ENCODE measurements at places on chromosomes 16 and 17.

GRCh38 chr17:7443499-7444485, 1.1 kb upstream of the CHRNB1 start:
- DNase-seq, result no peak

DNA sequence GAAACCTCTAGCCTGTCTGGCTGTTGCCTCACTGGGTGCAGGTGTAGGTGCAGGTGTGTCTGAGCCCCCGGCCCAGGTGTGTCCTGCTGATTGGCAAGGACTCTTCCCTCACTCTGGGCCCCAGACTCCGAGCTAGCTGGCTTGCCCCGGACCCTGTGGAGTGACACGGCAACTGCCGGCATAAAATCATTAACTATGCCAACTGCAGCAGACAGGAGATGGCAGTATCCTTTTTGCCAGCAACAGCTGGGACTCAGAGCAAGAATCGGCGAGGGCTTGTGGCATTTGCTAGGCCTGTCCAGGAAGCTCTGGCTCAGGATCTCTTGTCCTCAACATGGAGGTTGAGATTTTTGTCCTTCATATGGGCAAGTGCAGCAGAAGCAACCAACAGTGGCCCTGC, 20.8 kb downstream of the CIAPIN1 start:
- DNase-seq, result no peak

DNA sequence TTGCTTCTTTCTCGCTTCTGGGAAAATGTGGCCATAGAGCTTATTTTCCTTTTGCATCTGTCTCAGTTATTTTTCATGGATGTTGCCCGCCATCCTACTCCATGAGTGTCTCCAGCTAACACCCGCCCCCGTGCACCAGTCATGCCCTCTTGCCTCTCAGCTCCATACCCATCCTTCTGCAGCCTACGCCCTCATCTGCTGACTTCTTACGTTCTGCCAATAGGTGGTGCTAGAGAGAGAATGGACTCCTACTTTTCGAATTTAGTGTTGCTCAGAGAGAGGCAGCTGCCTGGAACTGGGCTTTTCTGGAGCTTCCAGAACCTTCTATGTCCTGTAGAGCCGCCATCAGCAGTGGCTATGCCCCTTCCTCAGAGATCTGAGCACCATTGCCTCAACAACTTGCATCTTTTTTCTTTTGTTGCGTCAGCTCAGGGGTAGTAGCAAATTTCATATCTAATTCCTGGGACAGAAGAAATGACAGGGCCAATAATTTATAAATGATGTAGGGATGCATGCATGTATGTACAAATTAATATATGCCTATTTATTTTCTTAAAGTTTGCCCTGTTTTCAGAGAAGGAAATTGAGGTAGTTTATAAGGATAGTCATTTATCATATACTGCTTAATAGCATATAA, 119.7 kb upstream of the MYOCD start:
- peak; percentile 20 for DNase-seq

DNA sequence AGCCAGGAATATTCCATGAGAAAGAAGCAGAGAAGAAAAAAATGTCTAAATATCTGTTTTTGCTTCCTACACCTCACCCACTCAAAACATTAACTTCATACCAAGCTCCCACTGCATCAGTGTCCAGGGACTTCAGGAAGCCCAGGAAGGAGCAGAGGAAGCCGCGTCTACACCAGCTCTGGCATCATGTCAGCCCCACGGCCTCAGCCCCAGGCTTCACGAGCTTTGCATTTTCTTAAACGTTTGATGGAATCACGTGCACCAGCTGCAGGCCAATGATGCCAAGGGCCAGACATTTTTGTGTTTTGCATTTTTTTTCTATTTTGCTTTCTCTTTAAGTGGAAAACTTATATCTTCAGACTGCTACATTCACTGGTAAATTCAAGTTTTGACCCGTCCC, 48.6 kb downstream of the CDRT4 start:
- no peak for DNase-seq

GRCh38 chr16:976389-976931, 5.1 kb upstream of the SOX8 start:
- DNase-seq, result no peak

GRCh38 chr16:89192956-89193575, 7.3 kb downstream of the SLC22A31 start:
- DNase-seq, result no peak

- no peak for DNase-seq
These were observed 181.1 kb downstream of the SOX9 start for GRCh38 chr17:72301887-72302286.

DNA sequence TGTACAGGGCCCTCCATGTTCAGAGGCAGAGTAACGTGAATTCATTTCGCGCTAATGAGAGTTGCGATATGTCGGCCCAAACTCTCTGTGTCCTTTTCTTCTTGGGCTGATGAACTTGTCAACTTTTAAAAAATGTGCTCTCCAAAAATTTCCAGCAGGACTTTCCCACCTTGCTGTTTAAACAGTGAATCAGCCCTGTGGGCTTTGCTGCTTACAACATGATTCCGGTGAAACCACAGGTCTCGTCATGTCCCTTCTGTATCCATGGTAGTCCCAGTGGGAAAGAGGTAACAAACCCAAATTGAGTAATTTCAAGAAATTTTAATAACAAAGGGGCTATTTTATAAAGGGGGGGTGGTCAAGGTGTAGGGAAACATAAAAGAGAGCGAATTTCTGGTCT, 612.9 kb downstream of the MAF start:
- DNase-seq, result no peak

DNA sequence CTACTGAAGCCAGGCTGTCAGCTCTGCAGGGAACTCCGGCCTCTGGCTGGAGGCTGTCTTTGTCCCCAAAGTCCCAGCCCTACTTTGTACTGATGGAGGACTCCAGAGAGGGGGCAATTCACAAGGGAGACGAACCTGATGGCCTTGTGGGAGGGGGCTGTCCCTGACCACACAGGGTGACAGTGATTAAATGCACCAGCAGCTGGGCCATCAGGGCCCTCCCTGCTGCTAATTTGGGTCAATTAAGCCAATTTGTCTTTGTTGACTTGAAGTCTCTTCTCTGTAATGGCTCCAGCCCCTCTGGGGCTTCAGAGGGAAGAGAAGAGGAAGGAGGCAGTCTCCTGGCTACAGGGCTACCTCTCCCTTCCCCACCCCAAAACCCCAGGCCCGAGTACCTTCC, 22.0 kb downstream of the TMEM132E start:
- no peak for DNase-seq

DNA sequence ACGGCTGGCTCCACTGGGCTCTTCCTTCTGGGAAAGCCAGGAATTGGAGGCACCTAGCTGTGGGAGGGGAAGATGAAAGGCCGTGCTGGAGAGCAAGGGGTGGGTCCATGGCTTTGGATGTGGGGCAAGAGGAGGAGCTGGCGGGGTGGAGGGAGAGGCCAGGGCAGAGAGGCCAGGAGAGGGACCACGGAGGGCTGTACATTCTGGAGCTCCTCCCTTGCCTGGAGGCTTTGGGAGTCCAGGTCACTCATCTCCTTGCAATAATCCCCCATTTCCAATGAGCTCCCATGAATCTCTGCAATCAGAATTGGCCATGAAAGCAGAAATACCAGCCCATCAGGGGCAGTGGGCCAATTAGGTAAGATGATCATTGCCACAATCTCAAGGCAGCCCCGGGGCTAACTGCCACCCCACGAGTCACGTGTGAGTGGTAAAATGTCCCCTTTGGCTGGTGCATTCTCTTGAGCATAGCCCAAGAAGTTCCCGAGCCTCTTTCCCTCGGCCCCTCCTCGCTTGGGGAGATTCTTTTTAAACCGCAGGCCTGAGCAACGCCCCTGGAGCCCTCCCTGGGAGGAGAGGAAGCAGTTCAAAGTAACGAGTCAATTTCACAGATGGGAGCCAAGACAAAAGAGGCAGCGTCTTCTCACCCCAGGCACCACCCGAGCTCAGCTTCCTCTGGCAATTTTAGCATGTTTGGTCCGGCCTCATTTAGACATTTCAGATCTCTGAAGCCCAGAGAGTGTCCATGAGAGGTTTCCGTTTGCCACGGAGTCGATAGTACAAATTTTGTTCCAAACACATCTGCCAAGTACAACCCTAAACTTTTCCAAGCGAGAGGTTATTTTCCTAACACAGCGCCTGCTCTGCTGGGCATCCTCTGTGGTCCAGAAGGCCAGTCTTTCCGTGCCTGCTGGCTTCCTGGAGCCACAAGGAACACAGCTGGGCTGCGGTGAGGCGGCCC, 13.4 kb downstream of the RTN4RL1 start:
- no peak for DNase-seq

DNA sequence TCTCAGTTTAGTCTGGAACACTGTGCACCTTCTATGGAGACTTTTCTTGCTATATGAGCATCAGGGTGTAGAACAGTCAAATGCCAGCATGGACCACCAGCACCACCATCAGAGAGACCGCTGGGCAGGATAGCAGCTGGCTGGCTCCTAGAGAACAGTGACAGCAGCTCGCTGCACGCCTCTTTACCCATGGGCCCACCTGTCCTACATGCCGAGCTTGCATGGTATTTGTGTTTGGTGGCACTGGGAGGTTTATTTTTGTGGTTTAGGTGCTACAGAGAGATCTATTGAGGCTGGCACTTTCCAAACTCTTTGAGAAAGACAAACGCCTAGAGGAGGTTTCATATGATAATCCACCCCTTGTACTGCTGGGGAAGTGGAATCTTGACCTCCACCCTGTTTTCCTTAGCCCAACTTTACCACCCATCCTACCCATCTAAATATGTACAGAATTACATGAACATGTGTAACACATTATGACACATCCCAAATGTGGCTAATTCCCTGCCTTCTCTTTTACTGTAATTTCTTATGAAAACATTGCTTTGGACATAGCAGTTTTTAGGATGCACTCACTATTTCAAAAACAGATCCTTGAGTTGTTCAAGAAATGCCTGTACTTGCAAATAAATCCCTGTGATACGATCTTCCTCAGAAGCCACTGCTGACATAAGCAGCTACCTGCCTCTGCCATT, 46.3 kb downstream of the COG7 start:
- DNase-seq, result no peak

DNA sequence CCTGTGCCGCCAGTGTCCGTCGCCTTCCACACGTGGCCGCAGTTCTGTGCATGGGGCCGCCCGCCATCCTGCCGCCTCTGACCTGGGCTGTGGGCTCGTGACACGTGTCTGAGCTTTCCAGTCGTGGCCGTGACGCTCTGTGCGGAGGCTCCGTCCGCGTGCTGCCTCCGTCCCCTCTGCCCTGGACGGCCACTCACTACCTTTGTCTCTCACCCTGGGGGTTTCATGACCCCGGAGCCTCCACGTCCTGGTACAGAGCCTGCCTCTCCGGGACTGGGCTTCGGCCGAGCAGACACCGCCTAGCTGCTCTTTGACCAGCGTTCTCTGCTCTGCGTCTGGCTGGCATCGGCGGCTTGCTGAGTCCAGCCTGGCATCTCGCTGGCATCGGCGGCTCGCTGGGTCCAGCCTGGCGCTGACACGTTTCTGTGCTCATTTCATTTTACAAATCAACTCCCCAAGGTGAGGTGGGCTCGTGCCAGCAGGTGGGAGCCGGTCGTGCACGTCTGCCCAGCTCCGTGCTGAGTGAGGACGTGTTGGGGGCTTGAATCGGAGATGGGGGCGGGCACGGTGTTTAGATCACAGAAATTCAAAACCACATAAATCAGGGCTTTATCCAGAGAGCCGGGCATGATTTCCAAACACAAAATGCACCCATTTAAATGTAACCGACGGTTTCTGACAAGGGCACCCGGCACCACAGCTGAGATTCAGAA, 44.3 kb upstream of the GNG13 start:
- DNase-seq, result no peak

GRCh38 chr16:200388-200787, 20.1 kb downstream of the HBQ1 start:
- peak; percentile 63 for DNase-seq

DNA sequence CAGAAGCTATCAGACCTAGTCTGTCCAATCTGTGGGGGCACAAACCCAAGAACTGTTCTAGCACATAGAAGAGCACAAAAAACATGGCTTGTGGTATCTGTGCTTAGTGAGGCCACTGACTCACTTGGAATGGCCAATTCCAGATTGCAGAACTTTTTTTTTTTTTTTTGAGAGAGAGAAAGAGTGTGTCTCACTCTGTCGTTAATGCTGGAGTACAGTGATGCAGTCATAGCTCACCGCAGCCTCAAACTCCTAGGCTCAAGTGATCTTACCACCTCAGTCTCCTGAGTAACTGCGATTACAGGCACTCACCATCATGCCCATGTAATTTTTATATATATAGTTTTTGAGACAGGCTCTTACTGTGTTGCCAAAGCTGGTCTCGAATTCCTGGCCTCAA, 77.2 kb upstream of the CLEC3A start:
- no peak for DNase-seq

- no peak for DNase-seq
These were observed 1.9 kb downstream of the RAP1GAP2 start for GRCh38 chr17:2798188-2798587.

DNA sequence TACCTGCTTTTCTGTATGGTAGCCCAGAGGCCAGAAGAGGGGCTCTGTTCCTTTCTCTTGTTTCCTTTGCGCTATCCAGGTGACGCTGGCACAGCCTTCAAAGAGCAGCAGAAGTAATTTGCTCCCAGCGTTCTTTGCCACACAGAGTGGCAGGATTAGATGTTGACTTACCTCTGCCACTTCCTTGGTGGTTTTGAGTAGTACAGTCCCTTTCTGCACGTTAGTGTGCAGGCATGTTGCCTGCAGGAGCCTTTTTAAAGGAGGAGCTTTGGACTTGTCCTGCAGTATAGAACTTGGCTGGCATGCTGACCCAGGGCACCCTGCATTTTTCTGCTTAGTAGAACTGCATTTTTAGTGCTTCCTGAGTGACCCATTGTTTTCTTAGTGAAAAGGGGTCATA, at the start of gene ABCC11:
ABCC11 (minus strand) TSS at position 229 of the 400 bp plus-strand sequence. CDS start 15,618 bp downstream, outside the sequence.
- no peak for DNase-seq

DNA sequence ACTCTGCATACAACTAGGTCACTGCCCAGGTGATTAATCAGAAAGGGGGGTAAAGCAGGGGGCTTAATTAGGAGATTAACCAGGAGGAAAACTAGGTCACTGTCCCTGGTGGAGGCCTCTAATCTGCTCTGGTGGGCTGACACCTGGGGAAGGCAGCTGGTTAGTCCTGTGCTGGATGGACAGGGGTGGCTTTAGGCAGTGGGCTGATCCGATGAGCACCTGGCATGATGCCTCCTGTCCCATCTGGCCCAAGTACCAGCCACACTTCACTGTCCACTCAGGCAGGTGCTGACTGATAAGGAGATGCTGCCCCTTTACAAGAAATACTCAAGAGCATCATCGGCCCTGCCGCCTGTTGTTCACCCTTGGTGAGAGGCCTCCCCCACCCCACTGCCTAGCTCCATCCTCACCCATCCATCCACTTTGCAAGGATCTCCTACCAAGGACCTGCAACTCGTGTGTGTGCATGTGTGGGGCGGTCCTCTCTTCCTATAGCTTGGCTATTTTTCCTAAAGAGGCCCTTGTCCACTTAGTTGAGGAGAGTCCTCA, 13.8 kb upstream of the RCVRN start:
- no peak for DNase-seq

DNA sequence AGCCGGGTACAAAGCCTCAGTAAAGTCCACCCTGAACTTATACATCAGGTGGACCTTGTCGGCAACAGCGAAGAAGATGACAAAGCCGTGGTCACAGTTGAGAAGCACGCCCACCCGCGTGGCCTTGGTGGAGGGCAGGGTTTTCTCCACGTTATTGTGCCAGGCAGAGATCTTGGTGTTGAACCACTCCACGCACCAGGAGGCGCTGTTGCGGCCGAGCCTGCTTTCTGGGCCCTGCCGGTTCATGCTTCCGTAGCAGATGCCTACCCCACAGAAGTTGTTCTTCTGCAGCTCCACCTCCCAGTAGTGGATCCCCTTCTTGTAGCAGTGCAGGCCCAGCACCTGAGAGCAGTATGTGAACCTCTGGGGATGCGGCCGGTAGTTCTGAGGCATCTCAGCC, 22.1 kb downstream of the TRIM25 start:
- DNase-seq, result no peak

- DNase-seq, result no peak
These were observed 136.7 kb downstream of the MAF start for GRCh38 chr16:79463841-79464240.

- DNase-seq, result no peak
These were observed 41.3 kb upstream of the RASD1 start for GRCh38 chr17:17537311-17538099.
